ENCODE measurements at places on chromosomes 1 and 21.

- no peak for DNase-seq
These were observed 21.7 kb downstream of the PDXK start for GRCh38 chr21:43740497-43741156.

- DNase-seq: no peak
These were observed 12.2 kb downstream of the DNASE2B start for GRCh38 chr1:84410328-84411095.

GRCh38 chr1:94056996-94057395 is 64.0 kb downstream of the ABCA4 start:
- no peak for DNase-seq

DNA sequence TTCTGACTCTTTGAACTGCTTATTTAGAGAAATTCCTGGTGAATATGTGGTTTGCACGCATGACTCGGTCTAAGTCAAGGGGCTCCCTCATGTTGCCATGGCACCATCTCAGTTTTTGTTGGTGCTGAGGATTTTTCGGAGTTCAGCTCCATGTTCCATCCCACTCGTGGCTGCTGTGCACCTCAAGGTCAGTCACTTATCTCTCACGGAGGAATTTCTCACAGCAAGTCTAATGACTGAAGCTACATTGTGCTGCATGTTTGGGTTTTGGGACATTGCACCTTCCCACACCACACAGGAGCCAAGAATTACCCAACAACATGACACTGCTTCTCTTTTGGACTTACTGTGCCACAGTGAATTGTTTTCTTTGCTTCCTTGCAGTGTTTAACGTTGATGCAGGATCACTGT is 269.9 kb downstream of the NCAM2 start:
- no peak for DNase-seq

DNA sequence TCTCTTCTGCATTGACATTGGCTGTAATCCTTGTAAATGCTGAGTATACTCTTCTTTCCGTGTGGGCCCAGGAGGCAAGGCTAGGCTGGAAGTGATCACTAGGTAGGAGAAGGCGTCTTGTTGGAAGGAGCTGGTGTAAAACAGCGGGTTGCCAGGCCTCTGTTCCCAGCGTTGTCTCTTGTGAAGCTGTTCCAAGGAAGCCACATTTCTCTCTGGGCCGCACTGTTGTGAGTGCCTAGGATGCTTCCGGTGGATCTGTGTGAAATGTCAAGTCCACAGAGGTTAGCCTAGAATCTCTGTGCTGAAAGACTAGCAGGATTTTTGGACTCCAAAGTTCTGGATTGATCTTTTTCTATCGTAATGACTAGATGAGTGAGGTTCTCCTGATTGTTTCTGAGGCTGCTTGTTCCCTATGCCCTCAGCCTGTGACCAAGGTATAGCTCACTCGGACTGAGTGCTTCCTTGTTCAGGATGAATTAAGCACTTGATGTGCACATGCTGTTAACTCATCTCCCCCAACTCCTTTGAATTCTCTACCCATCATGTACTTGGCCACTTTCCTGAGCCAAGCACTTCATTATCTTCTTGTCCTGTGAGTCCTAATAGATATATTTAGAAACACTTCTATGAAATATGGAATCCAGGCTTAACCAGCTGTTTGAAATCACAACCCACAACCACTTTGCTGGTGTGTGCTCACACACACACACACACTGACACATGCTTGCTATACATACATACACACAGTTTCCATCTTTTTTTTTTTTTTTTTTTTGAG is 63.3 kb downstream of the PBX1 start:
- no peak for DNase-seq

- no peak for DNase-seq
These were observed 8.3 kb upstream of the TINAGL1 start for GRCh38 chr1:31567956-31568570.

DNA sequence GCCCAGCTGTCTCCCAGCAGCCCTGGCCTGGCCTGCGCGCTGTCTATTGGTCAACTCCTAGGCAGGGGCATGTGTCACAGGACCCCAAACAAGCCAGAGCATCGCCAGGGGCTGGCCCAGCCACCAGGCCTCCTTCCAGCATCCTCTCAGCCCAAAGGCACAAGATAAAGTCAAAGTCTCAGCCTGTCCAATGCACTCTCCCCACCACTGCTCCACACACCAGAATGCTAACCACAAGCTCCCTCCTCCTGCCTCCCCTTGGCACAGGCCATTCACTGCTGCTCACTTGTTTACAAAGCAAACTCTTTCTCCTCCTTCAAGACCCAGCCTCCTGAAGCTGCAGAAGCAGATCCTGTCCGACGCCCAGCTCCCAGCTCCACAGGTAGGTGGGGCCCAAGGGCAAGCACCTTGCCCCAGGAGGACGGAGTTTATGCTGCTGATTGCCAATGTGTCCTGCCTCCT is 133.4 kb downstream of the DMRTB1 start:
- no peak for DNase-seq

DNA sequence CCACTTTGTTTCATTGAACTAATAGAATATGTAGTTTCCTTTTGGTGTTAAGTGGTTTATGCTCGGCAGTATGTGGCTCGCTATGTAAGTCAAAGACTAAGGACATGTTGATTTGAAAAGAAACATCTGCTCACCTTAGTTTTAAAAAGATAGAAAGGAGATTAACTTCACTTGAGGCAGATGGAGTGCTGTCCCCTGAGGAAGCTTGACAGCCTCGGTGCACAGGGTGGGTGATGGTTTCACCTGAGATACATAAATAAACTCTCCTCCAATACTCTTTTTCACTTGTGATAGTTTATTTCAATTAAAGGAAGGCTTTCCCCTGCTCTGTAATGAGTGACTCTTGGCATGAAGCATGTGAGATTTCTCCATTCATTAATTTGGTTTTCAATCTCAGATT is 70.8 kb upstream of the FMN2 start:
- DNase-seq: no peak

- DNase-seq: peak; percentile 94
These were observed 8.2 kb upstream of the S100A10 start for GRCh38 chr1:152001631-152002584.

DNA sequence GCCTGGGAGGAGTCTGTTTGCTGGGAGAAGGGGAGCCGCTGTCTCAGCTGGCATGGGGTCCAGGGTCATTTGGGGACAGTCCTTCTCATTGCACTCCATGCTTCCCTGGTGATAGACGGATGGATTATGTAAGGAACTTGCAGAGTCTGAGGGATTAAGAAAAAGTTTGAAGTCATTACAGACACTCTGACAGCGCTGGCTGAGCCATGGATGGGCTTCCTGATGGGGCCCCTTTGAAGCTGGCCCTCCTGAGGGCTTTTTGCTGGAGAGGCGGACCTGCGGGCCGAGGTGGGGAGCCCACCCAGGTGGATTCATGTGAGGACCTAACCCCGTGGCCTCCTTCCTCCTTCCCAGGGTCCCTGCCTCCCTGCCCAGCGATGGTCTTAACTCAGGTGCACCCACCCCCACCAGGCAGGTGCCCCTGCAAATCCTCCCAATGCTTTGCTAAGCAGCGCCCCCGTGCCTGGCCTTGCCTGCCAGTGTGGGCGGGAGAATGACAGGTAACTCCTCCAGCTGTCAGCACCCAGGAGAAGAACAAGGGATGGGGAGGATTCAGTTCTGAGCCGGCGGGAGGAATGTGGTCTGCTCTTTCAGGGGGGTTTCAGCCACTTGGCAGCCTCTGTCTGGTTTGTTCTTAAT is 24.2 kb upstream of the C1orf174 start:
- DNase-seq: no peak

DNA sequence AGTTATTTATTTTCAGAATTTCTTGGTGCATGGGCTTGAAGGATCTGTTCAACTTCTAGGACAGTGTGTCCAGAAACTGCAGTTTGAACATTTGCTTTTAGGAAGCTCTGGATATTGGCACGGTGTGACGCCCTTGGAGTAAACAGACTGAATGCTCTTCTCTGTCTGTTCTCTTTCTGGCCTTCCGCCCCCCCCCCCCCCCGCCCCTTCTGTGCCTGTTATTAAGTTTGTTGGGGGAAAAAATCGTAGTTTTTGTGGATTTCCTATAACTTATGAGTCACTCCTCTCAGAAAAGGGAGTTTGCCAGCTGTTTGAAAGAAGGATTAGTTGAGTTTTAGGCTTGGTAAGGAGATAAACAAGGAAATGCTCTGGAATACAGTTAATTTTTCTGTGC is 1.2 kb downstream of the KCTD3 start:
- DNase-seq: peak; percentile 43

GRCh38 chr1:117327011-117327410 is 40.2 kb upstream of the MAN1A2 start:
- no peak for DNase-seq

GRCh38 chr1:181863736-181864135 is 197.8 kb downstream of the ZNF648 start:
- DNase-seq: no peak

GRCh38 chr1:87515781-87516180 is 187.1 kb downstream of the LMO4 start:
- DNase-seq: no peak

GRCh38 chr1:62381831-62382657 is 54.8 kb upstream of the USP1 start:
- no peak for DNase-seq

GRCh38 chr1:246134789-246135188 is 372.3 kb downstream of the SMYD3 start:
- no peak for DNase-seq

DNA sequence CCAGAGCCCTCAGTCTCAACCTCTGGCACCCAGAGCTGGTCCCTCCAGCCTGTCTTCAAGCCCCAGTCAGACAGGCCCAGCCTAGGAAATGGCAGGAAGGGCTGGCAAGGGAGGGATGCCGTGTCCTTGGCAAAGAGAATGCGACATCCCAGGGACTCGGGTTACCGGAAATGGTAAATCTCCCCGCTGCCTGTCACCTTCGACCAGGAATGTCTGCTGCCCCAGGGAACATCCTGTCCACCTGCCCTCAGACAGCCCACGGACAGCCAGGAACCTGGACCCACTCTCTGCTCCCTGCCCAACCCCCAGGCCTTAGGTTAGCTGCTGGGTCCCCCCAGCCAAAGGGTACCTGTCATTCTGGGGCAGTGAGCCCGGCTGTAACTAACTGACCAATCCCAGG is 23.9 kb downstream of the HSPG2 start:
- no peak for DNase-seq

DNA sequence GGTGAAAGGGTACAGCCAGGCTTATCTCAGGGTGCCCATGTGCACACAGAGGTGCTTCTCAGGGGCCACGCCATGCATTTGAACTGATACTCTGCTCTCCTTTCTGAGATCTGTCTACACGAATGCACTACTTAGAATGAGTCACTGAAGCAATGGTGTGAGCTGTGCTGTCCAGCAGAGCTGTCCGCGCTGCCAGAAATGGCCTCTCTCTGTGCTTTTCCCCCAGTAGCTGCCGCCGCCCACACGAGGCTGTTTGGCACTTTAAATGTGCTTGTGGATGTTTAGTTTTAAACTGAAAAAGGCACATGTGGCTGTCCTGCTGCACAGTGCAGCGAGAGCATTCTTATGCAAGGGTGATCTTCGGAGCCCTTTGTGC is 87.1 kb upstream of the COL6A1 start:
- peak; percentile 48 for DNase-seq

GRCh38 chr1:30770150-30770549 is 12.6 kb upstream of the LAPTM5 start:
- DNase-seq: no peak

DNA sequence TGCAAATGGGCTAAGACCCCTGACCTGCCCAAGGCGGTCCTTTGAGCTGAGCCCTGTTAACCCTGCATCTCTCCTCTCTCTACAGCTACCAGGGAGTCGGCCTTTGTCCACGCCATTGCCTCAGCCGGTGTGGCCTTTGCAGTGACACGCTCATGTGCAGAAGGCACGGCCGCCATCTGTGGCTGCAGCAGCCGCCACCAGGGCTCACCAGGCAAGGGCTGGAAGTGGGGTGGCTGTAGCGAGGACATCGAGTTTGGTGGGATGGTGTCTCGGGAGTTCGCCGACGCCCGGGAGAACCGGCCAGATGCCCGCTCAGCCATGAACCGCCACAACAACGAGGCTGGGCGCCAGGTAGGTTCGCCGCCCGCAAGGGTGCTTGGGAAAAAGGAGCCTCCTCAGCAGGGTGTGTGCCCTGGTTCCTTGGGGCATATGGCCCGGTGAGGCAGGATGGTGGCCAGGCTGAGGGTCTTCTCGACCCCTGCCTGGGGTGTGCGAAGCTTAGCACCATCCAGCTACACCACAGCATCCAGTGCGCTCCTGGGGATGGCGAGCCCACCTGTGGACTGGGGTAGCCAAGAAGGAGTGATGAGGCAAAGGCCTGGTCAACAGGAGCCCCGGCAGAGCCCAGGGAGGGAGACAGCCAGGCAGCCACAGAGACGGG is 31.8 kb upstream of the ARF1 start:
- no peak for DNase-seq

DNA sequence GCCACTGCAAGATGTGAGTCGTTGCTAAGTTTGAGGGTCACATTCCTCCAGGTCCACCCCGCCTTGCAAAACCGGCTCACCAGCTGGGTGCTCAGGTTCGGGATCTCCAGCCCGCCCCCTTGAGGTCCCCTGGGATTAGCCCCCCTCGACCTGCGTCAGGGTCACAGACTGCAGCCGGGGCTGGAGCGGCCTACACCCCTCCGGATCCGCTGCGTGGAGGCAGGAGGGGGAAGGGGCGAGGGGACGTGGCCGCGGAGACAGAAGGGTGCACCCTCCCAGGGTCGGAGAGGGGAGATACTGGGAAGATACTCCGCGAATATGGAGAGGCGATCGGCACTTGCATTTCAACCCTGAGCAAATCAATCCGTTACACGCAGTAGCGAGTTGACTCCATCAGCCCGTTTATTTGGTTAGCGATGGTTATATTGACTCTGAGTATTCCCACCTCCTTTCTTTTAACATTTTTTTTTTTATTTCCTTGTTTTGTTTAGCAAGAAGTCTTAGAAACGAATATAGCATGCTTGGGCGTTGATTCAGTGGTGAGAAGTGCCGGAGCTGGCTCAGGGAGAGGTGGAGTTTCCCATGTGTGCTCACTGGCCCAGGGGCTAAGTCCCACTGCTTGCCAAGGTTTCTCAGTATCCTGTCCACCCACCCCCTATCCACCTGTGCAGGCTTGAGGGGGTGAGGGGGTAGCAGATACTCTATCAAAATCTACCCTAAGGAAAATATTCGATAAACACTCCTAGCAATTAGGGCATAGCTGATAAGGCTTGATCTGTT is 997 bp downstream of the IFNAR2 start:
- DNase-seq: no peak
